Pons (tissue), 1 donor: ENCODE measurements at places on chromosomes 3 and 15.

DNA sequence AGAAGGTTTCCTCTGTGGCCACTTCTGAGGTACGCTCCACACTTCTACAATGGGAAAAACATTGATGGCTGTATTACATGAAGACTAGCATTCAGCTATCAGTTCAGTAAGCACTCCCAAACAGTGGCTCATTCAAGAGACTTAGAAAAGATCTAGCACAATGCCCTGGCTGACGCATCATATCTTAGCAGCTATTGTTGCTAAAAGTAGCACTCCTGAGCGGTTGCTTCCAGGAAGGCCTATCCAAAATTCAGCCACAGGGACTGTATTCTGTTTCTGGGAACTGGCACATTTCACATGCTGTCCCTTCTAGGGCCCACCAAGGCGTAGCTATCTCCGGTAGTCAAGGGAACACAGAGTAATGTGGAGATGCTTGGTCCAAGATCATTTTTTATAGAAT is 21.2 kb upstream of the SPRED1 start:
- peak; percentile 92 for DNase-seq

DNA sequence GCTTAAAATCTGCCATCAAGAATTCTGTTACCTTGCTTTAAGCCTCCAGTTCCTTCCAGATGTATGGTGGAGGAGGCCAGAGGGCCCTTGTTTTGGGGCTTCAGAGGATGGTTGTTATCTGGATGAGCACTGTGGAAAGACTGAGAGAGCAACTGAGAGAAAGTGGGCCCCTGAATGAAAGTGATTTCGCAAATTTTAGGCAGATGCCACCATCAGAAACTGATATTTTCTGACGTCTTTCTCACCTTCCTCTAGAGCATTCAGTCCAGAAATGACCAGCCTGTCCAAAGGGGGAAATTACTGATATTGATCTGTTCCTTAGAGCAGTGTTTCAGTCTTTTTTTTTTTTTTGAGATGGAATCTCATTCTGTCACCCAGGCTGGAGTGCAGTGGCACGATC is 13.4 kb downstream of the B3GNT5 start:
- DNase-seq = no peak

- no peak for DNase-seq
Measured at GRCh38 chr3:8539419-8539818, 37.8 kb downstream of the LMCD1 start.

- DNase-seq = no peak
Measured at GRCh38 chr15:41556677-41557076, 2.3 kb upstream of the TYRO3 start.

GRCh38 chr3:184571750-184572377 is 10.3 kb downstream of the EPHB3 start:
- DNase-seq = no peak

- DNase-seq = no peak
Measured at GRCh38 chr3:136624894-136625815, 127.0 kb downstream of the STAG1 start.

DNA sequence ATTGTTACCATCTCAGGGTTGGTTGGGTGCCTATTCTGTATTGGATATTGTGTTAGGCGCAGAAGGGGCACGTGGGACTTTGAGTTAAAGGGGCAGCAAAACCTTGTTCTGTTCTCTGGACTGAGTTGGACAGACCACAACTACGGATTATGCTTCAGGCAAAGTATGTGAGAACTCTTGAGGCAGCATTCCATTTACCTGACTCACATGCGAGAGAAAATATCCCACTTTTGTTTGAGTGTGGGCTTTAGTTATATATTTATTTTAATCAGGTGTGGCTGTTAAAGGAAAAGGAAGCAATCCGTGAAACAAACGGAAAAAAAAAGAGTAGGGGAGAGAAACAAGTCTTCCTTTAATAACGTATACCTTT is 627 bp upstream of the PLS1 start:
- no peak for DNase-seq

DNA sequence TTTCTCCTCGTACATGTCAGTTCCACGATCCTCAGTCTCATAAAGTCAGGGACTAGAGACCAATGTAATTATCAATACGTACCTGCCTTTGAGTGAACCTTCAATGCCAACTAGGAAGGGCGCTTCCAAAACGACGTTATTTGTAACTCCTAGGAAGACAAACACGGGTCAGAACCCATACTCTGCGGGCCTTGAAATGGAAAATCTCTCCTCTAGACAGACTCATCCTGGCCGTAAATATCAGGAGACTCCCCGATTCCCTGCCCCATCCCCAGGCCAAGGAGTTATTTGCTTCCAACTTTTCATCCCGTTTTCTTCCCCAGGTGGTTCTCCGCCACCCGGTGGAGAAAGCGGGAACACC is 578 bp downstream of the OIP5 start:
- DNase-seq = peak; percentile 31

- DNase-seq = no peak
Measured at GRCh38 chr3:89268059-89268458, 160.6 kb downstream of the EPHA3 start.

GRCh38 chr3:48979451-48979850 is 10.6 kb upstream of the P4HTM start:
- no peak for DNase-seq

- DNase-seq = no peak
Measured at GRCh38 chr3:119019767-119020518, 14.7 kb downstream of the IGSF11 start.

- DNase-seq = peak; percentile 77
Measured at GRCh38 chr3:127786353-127787070, 35.8 kb downstream of the MGLL start.

DNA sequence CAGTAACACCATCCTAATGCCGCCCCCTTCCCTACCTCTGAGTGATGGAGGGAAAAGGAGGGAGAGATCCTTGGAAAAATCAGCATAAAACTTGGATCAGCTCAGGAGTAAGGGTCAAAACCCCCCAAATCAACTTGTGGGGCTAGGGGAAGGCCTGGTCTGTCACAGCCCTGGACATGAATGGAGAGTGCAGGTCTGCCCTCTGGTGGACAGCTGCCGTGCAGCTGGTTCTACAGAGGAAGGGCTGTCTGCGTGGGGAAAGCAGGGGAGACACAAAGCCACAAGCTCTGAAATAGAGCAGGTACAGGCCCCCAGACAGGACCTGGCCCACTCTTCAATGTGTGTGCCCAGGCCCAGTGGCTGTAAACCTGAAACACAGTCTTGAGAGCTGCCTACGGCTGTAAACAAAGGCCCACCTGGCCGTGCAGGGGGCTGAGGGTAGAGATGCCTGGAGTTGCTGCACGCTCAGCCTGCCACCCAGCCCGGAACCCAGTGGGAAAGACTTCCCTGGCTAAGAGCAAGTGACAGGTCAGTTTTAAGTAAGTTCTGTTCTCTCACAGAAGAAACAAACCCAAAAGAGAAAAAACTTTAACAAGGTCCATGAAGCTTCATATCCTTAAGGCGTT is 16.4 kb downstream of the CLK3 start:
- DNase-seq = peak; percentile 55

- peak; percentile 45 for DNase-seq
Measured at GRCh38 chr3:159824333-159824732, 164.3 kb upstream of the IL12A start.

GRCh38 chr15:66939451-66940023 is 125.9 kb upstream of the SMAD3 start:
- DNase-seq = no peak

- DNase-seq = no peak
Measured at GRCh38 chr15:55118344-55118870, 78.3 kb downstream of the RSL24D1 start.

DNA sequence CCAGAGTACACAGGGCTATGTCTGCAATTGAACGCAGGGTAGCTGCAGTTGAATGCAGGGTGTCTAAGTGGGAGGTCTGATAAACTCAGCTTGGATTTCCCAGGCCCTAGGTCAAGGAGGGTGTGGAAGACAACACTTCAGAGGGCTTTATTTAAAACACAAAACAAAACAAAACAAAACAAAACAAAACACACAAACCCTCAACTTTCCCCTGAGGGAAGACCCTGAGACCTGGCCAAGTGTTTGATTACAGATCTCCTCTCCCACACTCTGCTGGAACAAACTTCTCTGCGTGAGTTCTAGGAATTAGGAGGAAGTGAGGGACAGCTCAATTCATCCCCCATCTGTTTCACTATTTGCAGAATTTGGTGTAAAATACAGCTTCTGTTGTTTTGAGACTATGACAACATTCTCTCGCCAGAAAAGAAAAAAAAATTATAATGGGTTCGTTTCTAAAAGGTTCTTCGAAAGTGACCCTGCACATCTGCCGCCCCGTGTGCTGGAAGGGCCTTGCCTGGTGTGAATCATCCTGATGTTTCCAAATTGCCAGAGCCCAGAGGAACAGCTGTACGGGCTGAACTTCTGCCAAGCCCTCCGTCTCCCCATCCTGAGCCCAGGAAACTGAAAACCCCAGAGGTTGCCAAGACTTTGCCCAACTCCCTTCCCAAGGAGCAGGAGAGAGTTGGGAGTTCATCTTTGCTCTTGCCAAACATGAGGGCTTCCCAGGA is 73.3 kb upstream of the RAD18 start:
- no peak for DNase-seq

GRCh38 chr15:30922480-30923311 is 19.0 kb downstream of the FAN1 start:
- peak; percentile 96 for DNase-seq

GRCh38 chr3:15329046-15330005 is 3.1 kb downstream of the SH3BP5 start:
- DNase-seq = no peak

GRCh38 chr3:126081618-126082361 is 2.1 kb downstream of the SLC41A3 start:
- DNase-seq = no peak

GRCh38 chr3:38000242-38000916 is 9.8 kb downstream of the VILL start:
- DNase-seq = no peak

- DNase-seq = no peak
Measured at GRCh38 chr3:60027335-60027734, 977.5 kb upstream of the CFAP20DC start.

DNA sequence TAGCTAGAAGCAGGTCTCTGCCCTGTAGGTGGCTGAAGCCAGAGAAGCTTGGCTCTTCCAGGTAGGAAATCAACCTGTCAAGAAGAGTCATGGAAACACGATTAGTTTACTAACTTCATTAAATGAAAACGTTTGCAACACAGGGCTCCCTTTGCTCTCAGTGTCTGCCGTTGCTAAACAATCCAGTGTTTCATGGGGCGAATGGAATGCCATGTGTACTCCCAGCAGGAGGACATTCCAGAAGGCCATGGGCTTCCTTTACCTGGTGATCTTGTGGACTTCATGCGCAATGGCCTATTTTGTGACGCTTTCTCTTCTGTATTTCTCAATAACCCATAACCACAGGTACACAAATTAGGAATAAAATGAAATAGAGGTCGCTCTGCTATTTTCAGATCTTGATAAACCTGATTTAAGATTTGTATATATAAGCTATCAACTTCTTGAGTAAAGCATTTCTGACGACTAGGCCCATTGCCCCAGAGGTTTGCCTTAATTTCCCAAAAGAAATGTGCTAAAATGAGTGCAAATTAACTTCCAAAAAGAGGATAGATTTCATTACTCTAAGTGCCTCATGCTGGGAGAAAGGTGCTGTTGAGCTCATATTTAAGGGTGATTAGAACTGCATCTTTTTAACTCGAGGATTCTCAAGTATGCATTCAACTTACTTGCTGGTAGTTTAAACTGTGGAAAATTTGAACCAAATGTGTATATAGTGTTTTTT is 171.0 kb downstream of the EPHA3 start:
- DNase-seq = no peak

GRCh38 chr3:148797795-148798194 is 29.8 kb upstream of the CPB1 start:
- DNase-seq = no peak

GRCh38 chr15:40915679-40916078 is 13.5 kb upstream of the DLL4 start:
- no peak for DNase-seq

- DNase-seq = no peak
Measured at GRCh38 chr3:64318001-64318400, 92.7 kb upstream of the PRICKLE2 start.

- no peak for DNase-seq
Measured at GRCh38 chr3:32960404-32961170, 9.1 kb downstream of the CCR4 start.

GRCh38 chr15:93566762-93567161 is 477.8 kb upstream of the RGMA start:
- no peak for DNase-seq

DNA sequence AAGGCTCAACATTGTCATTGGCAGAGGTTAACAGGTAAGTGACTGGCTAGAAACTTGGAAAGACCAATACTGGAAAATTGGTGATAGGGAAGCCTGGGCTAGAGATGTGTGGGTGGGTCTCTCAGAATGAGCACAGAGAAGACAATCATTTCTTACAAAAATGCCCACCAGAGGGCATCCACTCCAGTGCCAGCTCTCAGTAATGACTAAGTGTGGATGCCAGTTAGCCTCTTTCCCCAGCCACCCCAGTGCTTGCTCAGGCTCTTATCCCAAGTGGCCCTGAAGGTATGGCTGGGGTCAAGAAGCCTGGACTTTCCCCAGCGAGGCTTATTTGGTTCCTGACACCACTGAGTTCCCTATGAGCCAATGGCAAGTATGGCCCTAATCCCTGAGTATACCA is 115.9 kb upstream of the ST8SIA2 start:
- DNase-seq = peak; percentile 29

DNA sequence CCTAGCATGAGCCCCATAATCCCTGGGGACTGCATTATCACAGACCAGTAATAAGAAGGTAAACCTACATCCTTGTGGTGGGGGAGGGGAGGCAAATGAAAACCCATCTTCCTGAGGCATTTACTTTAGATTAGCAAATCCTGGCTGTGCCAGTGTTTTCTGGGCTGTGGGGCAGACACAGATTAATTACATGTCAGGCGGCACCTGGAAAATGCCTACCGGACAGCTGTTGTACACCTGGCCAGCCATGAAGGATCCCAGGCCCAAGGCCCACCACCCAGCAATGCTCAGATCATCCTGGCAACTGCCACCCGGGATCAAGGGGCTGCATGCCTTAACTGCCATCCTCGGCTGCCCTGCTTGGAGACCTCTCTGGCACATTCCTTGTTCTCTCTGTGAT is 59.1 kb upstream of the RASA2 start:
- DNase-seq = no peak

- DNase-seq = peak; percentile 9
Measured at GRCh38 chr15:70234256-70234905, 136.7 kb upstream of the TLE3 start.

DNA sequence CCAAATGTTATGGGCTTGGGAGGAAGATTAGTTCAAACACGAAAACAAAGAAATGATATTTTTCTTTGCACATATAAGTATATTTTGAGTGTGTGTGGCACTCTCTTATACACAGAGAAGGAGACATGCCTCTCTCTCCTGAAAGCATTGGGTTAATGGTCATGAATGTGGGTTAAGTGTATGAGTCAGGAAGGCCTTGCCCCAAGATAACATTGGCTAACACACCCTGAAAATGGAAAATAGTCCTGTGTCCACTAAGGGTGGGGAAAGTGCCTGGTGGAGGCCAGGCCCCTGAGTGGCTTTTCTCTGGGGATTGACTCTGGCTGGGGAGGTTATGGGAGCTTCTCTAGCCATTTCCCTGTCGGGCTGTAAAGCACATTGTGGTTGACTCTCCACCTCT is 332.7 kb upstream of the ONECUT1 start:
- DNase-seq = no peak
